ENCODE measurements at places on chromosomes 4 and X.

GRCh38 chr4:8649631-8650361, 57.2 kb downstream of the CPZ start:
- ATAC-seq, result no peak

- ATAC-seq, result peak; percentile 20
Observed at GRCh38 chr4:48340276-48340964, 909 bp upstream of the SLAIN2 start.

DNA sequence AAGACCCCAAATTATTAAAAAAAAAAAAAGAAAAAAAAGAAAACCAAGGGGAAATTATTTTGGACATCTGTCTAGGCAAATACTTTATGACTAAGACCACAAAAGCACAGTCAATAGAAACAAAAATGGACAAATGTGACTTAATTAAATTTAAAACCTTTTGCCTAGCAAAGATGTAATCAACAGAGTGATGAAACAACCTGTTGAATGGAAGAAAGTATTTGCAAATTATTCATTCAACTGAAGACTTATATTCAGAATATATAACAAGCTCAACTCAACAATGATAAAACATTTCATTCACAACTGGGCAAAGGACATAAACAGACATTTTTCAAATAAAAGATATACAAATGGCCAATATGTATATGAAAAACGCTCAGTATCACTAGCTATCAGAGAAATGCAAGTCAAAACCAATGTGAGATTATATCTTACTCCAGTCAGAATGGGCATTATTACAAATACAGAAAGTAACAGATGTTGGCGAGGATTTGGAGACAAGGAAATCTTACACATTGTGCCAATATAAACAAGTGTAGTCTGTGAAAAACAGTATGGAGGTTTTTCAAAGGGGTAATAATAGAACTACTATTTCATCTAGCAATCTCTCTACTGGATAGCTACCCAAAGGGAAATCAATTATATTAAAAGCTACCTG, 67.1 kb downstream of the FAAH2 start:
- no peak for ATAC-seq

- no peak for ATAC-seq
Observed at GRCh38 chrX:5916945-5917344, 311.7 kb downstream of the NLGN4X start.

DNA sequence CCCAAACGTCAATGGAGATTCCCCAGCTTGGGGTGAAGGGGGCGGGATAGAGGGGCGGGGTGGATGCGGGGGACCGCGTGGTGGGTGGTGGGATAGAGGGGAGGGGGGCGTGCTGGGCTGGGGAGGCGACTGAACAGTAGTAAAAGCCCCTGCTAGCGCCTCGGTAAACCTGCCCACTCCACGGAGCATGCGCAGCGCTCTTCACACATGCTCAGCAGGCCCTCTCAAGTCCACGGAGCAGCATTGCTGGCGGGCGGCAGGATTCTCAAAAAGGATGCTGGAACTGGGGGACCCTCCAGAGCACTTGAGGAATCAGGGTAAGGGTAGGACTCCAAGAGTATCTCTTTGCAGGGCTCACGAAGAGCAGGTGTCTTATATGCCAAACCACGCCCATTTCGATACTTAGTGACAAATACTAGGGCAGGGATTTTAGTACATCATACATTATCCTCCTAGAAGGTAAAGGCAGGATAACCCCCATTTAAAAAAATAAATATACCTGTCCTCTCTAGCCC, 378 bp upstream of the RPS6KA6 start:
- peak; percentile 86 for ATAC-seq

- peak; percentile 85 for ATAC-seq
Observed at GRCh38 chr4:156999175-156999517, 27.5 kb upstream of the PDGFC start.

- no peak for ATAC-seq
Observed at GRCh38 chr4:120443116-120443515, 376.5 kb upstream of the MAD2L1 start.

DNA sequence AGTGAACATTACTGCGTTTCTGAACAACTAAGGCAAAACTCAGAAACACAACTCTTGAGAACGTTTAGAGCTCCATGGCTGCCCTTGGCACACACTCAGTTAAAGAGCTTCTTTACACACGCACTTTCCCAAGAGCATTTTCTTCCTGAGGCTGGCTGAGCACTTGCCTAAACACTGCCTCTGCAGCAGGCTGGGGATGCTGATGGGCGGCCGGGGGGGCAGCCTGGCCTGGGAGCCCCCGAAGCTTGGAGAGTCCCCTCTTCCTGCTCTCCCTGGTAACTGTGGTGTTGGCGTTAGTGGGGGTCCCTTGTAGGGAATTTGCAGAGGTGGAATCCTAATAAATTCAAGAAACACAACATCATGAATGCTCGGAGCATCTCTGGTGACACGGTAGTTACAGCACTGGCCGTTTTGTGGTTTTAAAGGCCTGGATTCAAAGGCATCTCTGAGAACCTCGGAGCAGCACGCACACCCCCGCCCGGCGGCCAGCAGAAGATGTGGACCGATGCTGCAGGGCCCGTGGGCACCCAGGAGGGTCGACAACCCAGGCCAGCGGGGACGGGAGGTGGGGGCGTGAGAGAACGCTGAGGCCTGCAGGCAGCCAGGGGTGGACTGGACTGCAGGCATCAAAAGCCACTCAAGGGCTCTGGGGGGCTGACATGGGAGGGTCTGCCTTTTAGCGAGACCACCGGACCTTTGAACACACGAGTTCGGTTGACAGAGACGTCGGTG, 45.4 kb downstream of the FGFRL1 start:
- no peak for ATAC-seq

DNA sequence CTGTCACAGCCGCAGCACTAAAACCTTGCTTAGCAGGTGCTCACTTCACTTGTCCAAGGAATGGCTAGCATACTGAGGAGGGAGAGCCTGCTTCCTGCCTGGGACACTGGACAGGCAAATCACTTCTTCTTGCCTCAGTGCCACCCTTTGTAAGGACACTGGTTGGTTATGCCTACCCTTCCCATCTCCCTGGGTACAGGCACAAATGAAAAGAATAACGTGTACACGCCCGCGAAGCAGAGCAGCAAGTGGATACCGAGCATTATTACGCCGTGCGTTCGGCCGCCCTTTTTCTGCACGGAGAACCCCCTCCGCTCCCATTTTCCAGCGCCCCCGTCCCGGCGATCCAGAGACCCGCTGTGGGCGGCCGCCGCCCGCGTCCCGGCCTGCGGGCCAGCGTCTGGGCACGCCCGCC, 338 bp upstream of the KLHL2 start:
- peak; percentile 20 for ATAC-seq

GRCh38 chr4:83281307-83281706, 3.3 kb downstream of the COQ2 start:
- ATAC-seq, result no peak

DNA sequence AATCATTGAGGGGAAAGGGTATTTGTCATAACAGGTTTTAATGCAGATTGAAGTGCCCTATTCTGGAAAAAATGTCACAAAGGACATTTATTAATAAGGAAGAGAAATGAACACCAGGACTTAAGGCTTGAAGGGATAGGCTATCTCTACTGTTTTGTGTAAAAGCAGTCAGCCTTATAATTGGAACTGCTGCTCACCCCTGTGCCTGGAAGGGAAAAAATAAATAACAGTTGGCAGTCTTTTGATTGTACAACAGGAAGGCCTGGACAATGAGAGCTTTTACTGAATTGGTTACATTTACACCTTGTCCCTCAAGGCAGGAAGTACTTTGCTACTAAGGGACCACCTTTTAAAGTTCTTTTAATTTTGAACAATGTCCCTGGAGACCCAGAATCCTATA, 17.8 kb upstream of the MAGED4 start:
- no peak for ATAC-seq
